ENCODE measurements at places on chromosomes 5 and 9.

DNA sequence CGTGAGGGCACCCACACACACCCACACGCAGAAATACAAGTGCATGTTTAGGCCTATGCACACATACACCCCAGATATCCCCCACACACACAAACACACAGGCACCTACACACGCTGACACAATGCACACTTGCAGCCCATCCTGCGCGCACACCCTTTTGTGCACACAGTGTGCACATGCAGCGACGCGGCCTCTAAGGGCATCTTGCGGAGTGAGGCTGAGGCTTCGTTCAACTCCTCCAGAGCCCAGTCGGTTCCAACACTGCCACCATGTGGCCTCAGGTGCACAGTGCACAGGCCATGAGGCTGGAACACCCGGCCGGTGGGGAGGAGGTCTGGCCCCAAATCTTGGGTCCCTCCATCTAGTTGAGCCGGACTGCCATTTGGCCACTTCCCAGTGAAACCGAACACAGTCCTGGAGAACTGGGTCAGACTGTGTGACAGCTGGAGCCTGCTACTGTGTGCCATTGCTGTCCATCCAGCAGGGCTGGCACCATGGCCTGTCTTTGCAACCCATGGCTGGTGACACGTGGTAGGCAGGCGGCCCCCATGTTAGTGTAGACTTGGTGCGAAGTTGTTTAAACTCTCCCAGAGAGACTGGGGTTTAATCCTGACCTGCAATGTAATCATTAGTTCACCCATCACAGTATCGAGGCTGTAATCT, 97.7 kb upstream of the MVB12B start:
- peak; percentile 61 for DNase-seq

DNA sequence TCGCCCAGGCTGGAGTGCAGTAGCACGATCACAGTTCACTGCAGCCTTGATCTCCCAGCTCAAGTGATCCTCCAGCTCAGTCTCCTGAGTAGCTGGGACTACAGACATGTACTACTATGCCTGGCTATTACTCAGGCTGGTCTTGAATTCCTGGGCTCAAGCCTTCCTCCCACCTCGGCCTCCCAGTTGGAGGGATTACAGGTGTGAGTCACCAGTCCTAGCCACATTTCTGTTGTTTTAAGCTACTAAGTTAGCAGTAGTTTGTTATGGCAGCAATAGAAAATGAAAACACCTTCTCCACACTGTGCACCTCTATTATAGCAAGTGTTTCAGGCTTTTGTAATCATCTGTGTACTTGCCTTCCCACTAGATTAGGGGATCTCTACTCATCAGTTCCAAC, 588.9 kb upstream of the TLE4 start:
- DNase-seq, result no peak

DNA sequence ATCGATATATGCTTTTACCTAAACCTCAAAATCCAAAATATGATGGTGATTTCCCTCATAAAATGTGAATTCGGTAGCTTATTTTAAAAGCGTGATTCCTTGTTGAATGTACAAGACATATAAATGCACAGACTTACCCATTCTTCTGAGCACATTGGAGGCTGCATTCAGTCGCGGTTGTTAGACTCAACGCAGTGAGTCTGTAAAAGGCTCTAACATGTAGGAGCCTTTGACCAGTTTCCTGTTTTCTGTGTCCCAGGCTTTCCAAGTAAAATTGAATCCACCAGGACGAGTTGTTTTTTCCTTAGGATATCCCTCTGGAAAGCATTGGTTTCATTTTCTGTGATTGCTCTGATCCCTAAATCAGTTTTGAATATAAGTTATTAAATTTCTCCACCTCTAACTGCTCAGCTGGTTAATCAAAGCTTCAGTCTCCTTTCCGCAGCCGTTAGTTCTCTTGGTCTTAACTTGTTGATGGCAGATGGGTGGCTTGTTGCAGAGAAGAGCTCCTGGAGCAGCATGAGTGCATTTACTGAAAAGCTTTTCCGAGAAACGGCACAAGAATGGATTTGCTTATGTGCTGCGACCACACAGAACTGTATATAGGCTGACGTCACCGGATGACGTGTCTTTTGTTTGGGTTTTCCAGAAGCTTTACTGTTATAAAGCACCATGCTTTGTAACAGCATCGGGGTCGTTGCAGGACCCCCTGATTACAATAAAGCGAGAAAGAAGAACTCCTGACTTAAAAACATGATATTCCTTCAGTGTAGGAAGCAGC, at the start of gene LRRTM2:
Gene LRRTM2 (minus strand): TSS at position 565 of the 781 bp plus-strand sequence. CDS start 424 bp downstream, at position 141.
- no peak for DNase-seq

DNA sequence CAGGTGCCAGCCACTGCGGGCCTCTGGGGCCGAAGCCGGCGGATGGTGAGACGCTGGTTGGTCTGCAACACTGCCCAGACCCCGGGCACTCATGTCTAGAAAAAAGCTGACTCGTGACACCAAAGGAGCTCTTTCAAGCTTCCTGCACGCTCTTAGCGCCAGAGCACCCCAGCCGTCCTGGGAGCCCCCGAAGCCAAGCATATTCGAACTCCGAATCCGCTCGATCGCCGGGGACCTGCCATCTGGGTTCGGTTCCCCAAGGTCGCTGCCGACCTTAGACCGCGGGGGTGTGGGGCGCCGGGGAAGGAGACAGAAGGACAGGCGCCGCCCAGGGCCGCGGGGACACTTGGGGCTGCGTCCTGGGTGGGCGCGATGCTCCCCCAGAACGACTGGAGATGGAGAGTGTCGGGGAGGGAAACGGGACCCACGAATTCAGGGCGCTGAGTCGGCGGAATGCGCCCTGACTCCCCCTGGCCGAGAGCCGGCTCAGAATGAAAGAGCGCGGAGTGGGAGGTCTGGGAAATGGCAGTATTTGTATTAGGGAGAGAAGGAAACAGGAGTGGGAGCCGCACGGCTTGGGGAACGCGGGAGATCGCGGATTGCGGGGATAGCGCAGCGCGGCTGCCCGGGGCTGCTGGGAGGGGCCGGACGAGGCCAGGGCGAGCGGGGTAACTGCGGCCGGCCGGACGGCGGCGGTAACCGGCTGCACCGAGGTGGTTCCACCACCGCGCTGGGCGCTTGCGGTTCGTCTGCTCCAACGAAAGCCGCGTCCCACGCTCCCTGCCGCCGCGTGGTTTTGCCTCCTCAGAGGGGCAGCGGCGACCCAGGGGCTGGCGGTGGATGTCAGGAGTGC, 20.1 kb upstream of the MARCHF6 start:
- DNase-seq, result peak; percentile 8

GRCh38 chr5:8288334-8288733, 419.4 kb downstream of the MTRR start:
- DNase-seq, result no peak
